RPMI8226 (cell line): ENCODE measurements at places on chromosomes 4 and X.

DNA sequence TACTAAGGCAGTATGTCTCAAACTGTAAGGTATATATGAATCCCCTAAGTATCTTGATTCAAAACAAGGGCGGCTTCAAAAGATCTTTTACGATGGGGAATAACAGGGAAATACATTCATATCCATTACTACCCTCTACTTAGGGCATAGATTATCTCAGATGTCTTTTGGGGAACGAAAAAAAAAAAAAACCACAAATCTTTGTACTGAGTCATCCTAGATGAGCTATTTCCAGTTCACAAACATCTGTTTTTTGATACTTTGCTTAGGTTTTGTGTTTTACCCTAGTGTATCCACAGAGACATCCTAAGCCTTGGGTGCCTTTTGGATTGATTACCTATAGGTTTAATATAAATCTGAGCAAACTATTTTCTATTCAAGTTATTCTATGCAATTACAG lies 457.2 kb downstream of the NLGN4X start:
- no peak for DNase-seq

DNA sequence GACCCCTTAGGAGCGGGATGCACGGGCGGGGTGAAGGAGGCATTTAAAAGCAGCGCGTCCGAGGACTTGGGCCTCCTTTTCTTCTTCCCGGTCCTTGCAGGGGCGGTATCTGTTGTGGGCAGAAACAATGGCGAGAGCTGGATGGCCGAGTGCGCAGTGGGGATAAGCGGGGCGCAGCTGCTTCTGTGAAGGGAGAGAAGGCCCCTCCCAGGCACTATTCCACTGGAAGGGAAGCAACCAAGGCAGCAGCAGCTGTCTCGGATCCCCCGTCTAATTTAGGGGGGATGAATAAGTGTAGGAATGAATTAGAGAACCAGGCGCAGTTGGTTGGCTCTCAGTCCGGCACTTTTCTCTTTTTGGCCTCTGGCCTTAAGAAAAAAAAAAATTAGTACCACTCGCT lies 995 bp downstream of the SMARCA5 start:
- peak; percentile 20 for DNase-seq

- DNase-seq: no peak
Observed at GRCh38 chr4:159090255-159090654, 12.6 kb upstream of the RAPGEF2 start.

- DNase-seq: peak; percentile 69
Observed at GRCh38 chr4:9970399-9971011, 50.8 kb downstream of the SLC2A9 start.

- no peak for DNase-seq
Observed at GRCh38 chr4:107586371-107586770, 133.7 kb downstream of the PAPSS1 start.

GRCh38 chr4:96407225-96407624 lies 567.3 kb downstream of the PDHA2 start:
- no peak for DNase-seq

- no peak for DNase-seq
Observed at GRCh38 chr4:11814758-11815157, 386.1 kb upstream of the HS3ST1 start.

DNA sequence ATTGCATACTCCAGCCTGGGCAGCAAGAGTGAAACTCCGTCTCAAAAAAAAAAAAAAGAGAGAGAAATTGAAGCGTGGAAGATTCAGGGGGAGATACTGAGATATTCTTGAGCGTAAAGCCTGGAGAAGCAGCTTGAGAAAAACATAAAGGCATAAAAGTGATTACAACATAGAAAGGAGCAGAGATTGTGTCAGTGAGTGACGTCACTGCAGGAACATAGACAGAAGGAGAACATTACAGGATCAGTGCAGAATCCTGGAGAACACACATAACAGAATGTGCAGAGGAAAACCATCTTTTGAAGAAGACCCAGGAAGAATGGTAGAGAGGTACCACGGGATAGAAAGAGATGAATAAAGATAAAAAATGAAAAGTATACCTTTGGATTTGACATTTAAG lies 147.0 kb downstream of the APBB2 start:
- DNase-seq: no peak

GRCh38 chr4:119510395-119511149 lies 118.0 kb downstream of the PDE5A start:
- no peak for DNase-seq

- DNase-seq: no peak
Observed at GRCh38 chrX:22577181-22577580, 304.5 kb downstream of the CBLL2 start.

GRCh38 chr4:8682725-8683124 lies 90.2 kb downstream of the CPZ start:
- DNase-seq: no peak

- no peak for DNase-seq
Observed at GRCh38 chr4:179664430-179665027, 2222.3 kb upstream of the AGA start.
